ENCODE measurements at places on chromosomes 6 and 20.

DNA sequence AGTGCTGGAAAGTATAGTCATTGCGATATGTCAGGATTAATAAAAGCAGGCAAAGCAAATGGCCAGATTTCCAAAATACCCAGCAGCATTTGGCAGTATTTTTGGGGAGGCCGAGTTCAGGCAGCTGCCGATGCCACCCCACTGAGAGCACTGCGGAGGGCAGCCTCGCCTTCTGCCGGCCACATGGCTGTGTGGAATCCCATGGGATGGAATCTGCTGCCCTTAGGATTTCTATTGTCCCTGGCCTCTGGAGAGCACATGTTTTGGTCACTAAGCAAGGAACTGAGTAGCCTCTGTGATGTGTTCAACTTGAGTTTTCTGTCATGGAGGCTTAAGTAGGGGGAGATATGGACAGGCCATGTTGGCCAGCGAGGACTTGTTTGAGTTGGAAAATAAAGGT, 123.0 kb downstream of the FARS2 start:
- DNase-seq: no peak

- DNase-seq: no peak
Measured at GRCh38 chr6:148385379-148385778, 42.7 kb downstream of the SASH1 start.

GRCh38 chr6:75273009-75273408, 11.6 kb downstream of the TMEM30A start:
- DNase-seq: no peak

- no peak for DNase-seq
Measured at GRCh38 chr6:134870677-134871498, 79.0 kb downstream of the ALDH8A1 start.

- DNase-seq: no peak
Measured at GRCh38 chr20:59939879-59940128, 301 bp downstream of the PPP1R3D start.

DNA sequence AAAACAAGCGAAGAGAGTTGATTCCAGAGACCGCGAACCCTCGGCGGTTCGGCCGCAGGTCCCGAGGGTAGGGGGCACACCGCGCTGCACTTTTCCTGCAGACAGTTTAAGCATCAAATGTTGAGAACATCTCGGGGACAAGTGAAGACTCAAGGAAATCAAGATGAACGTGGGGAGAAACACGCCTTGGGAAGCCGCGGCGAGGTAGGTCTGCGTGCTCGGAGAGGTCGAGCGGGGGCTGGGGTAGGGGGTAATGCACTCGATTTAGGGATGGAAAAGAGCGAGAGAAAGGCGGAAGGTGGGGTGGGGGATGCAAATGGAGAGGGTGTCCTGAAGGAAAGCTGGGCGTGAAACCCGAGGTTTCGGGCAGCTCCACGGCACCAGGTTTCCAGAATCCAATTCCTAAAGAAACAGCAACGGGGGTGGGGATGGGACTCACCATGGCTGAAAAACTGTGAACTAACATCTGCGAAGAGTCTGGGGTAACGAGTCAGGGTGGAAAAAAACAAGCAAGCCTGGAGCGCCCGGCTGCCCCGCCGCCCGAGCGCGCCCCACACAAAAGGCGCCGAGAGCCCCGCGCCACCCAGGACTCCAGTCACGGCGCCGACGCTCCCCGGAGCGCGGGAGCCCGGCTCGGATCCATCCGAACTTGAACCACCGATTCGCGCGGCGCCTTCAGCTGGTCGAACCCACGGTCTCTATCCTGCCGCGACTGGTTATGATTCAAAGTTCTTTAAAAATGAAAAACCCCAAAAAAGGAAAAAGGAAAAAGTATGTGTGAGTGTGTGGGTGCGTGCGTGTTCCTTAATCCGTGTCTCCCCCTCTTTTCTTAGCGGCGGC, 3.5 kb downstream of the TFAP2A start:
- DNase-seq: no peak

- no peak for DNase-seq
Measured at GRCh38 chr6:48027704-48028435, 83.1 kb downstream of the PTCHD4 start.

DNA sequence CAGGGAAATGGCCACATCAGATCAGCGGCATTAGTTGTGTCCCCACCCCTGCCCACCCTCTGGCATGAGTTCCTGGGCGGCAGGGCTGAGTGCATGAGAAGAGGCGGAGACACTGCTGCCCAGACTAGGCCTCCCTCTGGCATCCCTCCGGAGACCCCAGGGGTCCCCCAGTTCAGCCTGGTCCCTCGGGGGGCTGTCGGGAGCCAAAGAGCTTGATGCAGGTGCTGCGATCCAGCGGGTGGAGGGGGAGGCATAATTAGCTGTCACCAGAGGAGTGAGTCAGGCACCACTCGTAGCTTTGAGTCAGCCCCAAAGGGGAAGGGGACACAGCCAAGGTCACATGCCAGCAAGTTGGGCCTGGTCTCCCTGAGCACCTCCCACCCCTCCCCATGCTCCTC, 34.5 kb downstream of the DLGAP4 start:
- no peak for DNase-seq

GRCh38 chr6:35400111-35400510, 52.0 kb upstream of the FANCE start:
- DNase-seq: no peak

GRCh38 chr6:113875470-113875869, 18.3 kb downstream of the MARCKS start:
- DNase-seq: no peak

DNA sequence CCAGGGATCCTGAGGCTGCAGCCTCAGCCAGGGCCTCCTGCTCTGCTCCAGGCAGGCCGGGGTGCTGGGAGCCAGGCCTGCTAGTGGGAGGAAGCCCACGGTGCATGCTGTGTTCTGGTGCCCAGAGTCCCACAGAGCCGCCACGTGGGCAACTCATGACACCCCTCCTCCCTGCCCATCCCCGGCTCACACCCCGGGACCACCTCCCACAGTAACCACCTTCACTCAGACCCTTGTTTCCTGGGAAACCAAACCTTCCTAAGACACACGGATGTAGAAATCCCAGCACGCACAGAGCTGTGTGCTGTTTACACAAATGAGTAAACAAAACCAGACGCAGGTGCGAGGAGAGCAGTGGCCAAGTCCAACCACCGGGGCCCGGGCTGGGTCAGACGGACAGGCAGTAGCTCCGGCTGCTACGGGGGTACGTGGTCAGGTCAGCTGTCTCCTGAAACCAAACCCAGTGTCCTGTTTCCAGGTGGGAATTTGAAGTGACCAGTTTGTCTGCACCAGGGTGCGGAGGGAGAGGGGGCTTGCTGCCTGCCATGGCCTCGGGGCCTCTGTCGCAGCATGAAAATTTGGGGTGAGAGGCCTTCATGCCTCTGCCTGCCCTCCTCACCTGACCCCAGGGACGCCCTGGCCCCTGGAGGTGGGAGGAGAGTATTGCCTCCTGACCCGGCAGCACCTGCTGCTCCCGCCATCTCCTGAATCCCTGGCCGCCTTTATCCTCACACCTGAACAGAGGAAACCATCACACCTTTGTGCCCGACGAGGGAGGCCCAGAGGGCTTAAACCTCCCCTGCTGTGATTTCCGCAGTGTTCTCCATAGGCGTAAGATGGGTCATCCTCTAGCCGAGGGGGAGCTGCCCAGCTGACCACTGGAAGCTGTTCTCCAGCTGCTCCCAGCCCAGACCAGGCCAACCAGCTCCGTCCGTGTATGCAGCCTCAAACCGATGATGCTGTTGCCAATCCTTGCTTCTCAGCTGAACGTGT, 52.0 kb upstream of the SMOC2 start:
- DNase-seq: no peak

DNA sequence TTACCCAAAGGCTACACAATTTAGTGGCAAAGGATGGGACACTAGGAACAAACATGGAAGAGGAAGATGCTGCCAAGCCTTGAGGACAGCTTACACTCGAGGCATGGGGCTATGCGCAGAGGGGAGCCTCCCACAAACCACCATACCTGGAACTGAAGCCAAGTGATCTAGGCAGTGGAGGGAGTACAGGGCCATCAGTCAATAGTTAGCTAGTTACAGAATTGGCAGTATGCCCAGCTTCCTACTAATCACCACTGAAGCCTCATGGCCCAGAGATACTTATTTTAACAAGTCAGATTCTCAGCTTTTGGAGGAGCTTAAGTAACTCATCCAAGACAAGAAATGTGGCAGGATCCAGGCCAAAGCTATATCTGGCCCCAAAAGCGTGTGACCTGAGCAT, 226.6 kb upstream of the MOCS1 start:
- DNase-seq: no peak

DNA sequence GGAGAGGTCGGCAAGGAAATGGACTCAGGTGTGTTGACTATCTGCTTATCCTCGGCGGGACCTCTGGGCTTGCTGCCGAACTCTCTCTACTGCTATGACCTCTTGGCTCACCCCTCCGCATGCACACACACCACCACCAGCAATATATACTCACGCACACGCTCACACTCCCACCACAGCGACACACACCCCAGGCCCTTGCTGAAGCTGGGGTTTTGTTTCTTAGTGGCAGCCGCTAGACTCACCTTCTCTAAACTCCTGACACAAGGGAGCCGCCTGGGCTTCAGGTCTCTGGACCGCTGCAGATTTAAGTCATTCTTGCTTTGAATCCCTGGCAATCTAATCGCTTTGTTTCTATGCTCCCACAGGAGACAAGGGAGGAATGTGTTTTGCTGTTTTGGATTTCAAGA, 59.4 kb upstream of the BACH2 start:
- DNase-seq: no peak

DNA sequence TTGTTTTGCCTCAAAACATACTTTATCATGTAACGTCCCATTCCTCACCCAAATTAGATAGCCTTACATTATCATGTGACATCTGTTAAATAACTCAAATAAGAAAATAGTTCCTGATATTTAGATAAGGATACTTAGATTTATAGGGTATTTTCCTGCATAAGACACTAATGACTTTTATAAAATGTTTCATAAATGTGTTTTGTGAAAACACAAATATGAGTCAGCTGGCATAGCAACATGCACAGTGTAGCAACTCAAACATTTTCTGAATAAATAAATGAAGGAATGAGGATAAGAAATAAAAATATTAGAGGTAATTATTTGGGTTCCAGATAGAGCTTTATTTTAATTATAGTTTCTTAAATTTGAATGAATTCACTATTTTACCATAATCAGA, 460.4 kb upstream of the PLCB4 start:
- DNase-seq: no peak

DNA sequence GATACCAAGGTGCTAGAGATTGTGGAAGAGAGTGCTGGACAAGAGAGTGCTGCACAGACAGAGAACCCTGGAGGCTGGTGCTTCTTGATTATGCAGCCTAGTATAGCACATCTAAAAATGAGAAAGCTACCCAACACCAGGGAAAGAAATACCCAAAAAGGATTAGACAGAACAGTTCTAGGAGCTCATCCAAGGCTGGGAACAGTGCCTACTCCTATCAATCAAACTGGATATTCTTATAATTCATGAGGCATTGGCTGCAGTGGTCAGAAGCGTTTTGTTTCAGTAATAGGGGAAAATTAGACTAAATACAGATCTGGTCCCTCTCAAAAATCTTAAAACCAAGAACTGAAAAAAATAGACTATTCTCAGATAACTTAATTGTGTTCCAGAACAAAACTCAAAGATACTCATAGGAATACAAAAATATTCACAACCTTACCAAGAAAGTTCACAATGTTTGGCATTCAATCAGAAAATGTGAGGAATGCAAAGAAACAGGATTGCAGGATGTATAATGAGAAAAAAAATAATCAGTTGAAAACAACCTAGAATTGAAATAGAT, 222.9 kb downstream of the EPHA7 start:
- DNase-seq: no peak

DNA sequence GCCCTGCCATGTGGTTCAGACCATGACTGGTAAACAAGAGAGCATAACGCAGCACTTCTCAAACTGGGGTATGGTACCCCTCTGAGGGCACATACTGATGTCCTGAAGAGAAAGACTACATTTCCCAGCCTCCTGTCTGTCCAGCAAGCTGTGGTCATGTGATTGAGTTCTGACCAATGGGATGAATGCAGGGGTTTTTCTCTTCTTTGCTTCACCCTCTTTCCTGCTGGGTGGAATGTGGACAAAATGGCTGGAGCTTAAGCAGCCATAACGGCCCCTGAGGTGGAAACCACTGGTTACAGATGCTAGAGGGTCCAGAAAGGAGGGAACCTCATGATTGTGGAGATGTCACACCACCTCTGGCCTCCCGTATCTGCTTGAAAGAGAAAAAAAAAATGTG, 19.4 kb upstream of the KCNB1 start:
- DNase-seq: no peak

DNA sequence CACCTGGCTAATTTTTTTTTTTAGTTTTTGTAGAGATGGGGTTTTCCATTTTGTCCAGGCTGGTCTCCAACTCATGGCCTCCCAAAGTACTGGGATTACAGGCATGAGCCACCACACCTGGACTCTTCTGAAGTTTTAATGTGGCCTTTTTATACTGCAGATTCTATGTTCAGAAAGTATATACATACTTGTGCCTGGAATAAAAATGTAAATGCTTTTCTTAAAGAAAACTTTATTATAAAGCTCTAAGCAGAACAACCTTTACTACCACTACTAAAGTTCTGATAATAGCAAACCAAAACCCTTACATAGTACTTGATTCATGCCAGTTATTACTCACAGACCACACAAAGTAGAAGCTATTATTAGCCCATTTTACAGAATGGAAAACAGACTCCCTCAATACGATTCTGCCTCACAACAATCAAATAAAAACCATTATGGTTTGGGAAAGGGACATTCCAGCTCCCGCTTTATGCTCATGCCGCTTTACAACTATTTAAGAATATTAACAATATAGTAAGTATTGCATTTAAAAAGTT, 5.3 kb downstream of the PHIP start:
- no peak for DNase-seq

DNA sequence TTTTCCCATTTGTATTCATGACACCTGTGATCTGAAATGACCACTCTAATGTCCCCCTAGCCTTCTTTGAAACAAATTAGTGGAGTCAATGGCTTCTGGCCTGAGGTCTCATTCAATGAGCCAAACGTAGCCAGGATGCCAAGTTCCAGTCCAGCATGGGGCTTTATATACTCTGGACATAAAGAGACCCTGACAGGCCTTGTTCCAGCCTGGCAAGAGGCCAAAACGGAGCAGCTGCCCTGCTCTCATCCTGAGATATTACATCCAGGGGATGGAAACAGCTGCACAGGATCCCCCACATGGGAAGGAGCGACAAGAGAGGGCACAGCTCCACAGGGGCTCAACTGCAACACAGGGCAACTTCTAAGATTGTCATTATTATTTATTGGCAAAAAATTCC, 437.8 kb downstream of the CDH26 start:
- DNase-seq: no peak

DNA sequence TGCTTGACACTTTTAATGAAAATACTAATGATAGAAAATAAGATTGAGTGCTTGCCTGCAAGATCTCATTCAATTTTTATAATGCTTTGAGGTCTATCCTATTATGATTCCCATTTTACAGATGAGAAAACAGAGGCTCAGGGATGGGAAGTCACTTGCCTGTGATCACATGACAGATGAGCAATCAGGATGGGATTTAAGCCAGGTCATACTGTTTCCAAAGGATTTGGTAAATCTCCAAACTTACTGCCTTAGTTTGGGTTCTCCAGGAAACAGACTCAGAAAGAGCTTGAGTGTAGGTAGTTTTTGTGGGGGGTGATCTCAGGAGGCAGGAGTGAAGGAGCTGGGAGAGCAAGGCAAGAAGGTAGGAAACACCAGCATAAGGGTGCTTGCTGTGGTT, 456.3 kb downstream of the MAFB start:
- no peak for DNase-seq
